NCI-H2171 (cell line): ENCODE measurements at places on chromosomes 11 and 22.

DNA sequence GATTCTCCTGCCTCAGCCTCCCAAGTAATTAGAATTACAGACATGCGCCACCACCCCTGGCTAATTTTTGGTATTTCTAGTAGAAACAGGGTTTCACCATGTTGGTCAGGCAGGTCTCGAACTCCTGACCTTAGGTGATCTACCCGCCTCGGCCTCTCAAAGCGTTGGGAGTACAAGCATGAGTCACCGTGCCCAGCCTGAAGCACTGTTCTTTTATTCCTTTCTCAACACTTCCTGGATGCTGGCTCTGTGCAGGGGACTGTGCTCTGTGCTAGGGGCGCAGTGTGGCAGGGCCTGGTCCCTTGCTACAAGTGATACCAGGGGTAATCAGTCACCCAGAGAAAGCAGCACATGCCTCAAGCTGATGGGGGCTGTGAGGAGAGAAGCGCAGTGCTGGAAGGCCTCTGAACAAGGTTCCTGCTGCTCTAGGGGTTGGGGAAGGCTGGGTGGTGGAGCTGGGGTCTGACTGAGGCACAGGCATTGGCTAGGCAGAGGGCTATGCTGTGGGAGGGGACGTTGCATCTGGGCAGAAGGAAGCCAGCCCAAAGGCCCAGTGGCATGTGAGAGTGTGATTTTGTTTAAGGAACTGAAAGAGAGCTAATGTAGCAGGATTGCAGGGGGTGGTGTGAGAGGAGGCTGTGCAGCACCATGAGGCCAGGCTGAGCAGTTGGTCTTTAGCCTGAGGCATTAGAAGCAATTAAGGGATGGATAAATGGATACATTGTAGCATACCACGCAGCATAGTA, 42.5 kb downstream of the CABIN1 start:
- DNase-seq: no peak

GRCh38 chr11:17459236-17459896, 17.3 kb downstream of the ABCC8 start:
- no peak for DNase-seq

GRCh38 chr22:36378869-36379217, 8.9 kb downstream of the MYH9 start:
- DNase-seq: no peak

GRCh38 chr11:125579811-125580210, 10.5 kb downstream of the EI24 start:
- no peak for DNase-seq

GRCh38 chr11:71459767-71460320, 6.8 kb downstream of the NADSYN1 start:
- DNase-seq: no peak

DNA sequence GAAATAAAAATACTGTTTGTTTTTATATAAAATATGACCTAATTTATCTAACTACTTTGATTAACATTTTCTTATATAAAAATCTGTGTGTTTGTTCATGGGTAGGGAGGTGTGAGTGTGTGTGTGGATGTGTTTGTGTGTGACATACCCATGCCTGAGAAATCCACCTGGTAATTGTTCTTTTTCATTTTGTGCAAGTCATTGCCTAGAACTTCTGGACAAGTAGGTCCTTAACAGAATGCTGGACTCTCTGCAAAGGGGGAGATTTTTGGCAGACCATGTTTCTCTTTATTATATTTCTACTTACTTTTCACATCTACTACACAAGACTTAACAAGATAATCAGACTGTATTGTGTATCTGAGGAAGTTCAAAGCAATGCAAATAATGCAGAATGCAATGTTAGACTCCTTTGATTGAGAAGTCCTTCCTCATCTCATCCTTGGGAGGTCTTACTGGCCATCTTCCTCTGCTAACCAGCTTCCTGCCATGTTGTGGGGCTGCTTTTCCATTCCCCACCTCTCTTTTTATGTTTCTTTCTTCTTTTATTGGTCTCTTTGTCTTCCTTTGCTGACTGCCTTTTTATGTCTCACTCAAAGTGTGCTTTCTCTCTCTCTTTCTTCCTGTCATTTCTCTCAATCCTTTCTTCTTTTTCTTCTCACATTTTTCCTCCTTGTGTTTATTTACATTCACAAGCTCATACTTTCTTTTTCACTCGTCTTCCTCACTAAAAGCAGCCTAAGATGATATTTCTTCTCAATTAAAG, 1017.0 kb upstream of the CNTN5 start:
- DNase-seq: no peak

DNA sequence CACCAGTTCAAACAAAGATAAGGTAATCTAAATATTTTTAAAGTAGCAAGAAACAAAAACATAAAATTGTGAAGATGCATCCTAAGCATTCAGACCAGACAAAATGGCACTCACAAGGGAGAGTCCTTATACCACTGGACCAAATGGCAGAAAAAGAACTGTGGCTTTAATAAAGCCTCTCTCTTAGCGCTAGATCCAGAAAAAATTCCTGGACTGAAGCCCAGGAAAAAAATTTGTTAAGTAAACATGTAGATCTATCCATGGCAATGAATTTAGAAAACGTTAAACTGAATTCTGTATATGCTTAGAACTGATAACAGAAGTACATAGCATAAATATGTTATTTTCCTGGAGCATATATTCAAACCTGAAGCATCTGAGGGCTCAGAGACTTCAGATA, 11.8 kb upstream of the CD59 start:
- no peak for DNase-seq

DNA sequence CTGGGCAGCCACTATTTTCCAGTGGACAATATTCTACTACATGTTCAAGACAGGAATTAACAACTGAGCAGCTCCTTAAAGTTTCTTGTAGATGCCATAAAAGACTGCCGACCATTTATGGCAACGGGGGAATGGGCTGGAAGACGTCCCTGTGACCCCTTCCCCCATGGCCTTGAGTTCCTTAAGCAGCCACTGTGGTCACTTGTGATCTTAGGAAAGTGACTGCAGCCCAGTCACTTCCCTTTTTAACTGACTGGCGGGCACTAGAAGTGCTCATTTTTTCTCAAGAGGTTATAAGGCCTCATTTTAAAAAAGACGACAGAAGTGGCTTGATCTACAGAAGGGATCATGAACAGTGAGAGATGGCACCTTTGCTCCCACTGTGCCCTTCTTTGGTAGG, 153.2 kb upstream of the NARS2 start:
- DNase-seq: no peak

DNA sequence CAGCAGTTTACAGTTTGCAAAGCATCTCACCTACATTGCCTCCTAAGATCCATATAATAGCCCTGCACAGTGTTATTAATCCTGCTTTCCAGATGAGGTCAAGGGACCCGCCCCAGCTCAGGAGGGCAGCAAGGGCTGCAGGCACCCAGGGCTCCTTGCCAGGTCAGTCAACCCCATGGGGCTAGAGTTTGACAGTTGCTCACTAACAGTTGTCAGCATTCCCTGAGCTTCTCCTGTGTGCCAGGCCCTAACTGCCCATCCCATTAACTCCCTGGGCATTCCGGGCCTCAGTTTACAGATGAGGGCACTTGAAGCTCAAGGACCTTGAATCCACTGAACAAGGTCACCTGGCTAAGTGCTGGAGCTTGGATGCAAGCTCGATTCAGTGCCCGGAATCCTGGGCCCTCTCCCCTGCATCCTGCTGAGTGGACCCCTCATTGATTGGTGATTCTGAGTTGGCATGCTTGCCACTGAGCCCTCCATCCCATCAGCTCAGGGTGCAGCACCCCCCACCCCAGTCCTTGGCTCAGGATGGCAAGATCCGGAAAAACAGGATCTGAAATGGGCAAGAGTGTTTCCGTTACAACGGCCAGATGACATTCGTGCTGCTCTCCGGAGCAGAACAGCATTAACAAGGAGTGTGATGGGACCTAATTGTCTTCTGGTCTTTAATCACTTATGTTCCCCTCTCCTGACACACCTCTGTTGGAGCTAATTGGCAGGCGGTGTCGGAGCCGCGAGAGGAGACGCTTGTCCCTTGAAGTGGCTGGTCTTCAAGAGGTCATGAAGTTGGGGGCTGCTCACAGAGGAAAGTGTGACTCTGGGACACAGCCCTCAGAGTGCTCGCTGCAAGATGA, 87.4 kb upstream of the SHISAL1 start:
- no peak for DNase-seq

DNA sequence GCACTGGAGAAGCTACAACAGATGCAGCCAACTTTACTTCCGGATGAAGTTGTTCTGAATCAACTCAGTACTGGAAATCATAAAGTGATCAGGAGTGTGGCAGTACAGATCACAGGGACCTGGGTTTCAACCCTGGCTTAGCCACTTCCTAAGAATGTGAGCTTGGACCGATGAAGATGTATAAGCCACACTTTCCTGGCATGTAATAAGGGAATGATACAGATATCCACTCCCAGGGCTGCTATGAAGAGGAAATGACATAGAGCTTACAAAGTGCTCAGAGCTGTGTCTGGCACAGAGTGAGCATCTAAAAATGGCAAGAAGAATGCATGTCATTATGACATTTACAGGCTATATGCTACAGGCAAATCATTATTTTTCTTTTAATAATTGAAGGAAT, 378.7 kb downstream of the NTM start:
- no peak for DNase-seq

GRCh38 chr11:88414981-88415413, 77.5 kb upstream of the CTSC start:
- DNase-seq: no peak

- peak; percentile 40 for DNase-seq
Observed at GRCh38 chr11:68002938-68003845, 705 bp downstream of the UNC93B1 start.

- no peak for DNase-seq
Observed at GRCh38 chr11:73340164-73340563, 32.1 kb downstream of the ARHGEF17 start.

DNA sequence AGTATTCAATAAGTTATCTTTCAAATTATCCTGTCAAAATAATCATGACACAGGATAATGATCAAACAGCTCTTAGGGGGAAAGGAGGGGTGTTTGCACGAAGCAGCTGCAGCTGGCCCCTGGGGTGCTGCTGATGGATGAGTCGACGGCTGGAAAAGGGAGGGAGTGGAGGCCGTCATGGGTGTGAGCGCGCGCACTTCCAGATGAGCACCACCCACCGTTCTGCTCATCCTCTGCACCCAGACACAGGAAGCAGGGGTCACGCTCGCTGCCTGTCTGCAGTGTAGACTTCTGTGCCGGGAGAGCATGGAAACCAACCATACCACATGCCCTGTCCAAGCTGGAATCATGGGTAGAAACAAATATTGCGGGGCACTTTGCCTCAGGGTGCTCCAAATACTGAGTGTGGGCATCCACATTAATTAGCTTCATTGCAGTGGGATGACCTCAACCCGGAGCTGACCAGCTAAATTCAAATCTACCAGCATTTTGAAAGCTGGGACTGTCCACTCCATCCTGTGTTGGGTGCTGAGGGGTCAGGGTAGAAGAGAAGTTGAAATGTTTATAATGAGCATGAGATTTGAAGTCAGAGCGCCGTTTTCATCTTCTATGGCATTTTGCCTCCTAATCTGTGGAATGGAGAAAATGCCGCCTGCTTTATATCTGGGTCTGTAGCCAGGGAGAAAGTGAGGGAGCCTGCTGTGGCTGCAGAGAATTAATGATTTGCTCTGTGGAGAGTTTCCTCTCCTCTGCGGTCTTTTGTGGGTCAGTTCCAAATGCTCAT, 802.4 kb downstream of the TBC1D22A start:
- DNase-seq: no peak

DNA sequence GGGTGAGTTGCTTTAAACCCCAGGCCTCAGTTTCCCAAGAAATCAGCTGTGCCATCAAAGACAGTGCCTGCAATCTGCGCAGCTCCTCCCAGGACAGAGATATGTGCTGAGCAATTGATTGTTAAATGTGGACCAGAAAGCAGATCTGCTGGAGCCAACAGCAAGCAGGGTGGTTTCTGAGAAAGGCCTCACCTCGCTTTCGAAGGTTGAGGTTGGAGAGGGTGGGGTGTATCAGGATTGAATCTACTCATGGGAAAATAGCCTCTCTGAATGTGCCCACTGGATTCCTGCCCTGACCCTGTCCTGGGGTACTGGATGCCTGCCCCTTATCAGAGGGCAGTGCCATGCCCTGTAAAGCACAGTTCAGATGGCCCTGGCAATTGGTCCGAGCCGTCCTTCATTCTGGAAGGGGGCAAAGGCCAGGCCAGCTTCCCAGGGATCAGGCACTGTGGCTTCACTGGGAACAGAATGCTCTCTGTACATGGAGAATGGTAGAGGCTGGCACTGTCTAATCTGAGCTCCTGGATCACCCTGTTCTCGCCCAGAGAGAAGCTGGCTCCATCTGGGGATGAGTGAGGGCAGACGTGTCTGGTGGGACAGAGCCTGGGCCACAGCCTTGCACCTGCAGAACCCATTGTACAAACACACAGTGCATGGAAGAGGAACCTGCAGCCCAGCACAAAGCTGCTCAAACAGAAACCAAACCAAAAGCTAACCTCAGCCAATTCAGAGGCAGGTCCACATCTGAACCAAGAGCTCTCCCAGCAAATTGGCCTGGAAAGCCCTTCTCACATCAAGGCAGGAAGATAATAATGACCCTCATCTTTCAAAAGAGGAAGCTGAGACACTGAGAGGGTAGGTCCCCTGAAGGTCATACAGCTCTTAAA, 15.2 kb downstream of the DHCR7 start:
- DNase-seq: no peak

GRCh38 chr11:107621081-107621480, 30.1 kb downstream of the ELMOD1 start:
- no peak for DNase-seq

DNA sequence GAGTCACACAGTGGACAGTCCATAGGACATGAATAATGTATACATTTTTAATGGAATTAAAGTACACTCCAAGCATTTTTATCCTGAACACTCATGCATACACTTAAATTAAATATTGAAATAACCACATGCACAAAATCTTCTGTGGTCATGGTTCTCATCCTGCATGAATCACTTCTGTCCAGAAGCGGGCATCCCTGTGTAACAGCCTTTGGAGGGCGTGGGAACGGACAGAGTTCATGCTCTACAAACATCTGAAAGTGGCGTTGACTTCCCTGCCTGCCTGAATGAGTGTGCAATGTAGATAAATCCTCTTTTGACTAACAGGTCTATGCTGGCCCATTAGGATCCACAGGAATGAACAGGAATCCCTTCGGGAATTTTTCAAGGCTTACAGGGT, 780.2 kb downstream of the BRD1 start:
- no peak for DNase-seq

DNA sequence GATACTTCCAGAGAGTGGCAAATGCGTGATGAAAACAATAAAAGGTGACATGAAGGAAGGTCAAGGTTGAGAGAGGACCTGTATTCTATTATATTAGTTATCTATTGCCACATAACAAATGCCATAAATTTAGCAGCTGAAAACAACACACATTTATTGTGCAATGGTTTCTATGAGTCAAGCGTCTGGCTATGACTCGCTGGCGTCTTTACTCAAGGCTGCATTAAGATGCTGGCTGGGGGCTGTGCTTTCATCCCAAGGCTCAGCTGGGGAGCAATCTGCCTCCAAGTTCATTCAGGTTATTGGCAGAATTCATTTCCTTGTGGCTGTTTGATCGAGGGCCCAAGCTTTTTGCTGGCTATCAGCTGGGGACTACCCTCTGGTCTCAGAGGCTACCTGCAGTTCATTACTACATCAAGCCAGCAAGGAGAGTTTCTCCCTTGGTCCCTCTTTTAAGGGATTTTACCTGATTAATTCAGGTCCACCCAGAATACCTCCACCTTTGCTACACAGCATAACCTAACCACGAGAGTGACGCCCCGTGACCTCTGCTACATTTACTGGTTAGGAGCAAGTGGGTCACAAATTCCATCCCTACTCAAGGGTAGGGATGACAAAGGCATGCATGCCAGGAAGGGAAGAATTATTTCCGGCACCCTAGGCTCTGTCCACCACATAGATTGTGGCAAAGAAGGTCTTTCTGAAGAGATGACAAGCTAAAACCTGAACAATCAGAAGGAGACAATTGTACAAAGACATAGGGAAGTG, 549.1 kb downstream of the MN1 start:
- no peak for DNase-seq
